ENCODE measurements at places on chromosomes 16 and 17.

- H3K4me1 ChIP-seq = no peaks in the 10 kb centered on the region
- H3K36me3 ChIP-seq = peaks cover 3% of the 10 kb centered on the region
- no peak for DNase-seq
- no peak overlapping the region for H3K27ac ChIP-seq
- no peaks in the 10 kb centered on the region for H3K27me3 ChIP-seq
- H3K4me3 ChIP-seq = no peak overlapping the region
Measured at GRCh38 chr16:68190081-68190480, 45.8 kb downstream of the ESRP2 start.

DNA sequence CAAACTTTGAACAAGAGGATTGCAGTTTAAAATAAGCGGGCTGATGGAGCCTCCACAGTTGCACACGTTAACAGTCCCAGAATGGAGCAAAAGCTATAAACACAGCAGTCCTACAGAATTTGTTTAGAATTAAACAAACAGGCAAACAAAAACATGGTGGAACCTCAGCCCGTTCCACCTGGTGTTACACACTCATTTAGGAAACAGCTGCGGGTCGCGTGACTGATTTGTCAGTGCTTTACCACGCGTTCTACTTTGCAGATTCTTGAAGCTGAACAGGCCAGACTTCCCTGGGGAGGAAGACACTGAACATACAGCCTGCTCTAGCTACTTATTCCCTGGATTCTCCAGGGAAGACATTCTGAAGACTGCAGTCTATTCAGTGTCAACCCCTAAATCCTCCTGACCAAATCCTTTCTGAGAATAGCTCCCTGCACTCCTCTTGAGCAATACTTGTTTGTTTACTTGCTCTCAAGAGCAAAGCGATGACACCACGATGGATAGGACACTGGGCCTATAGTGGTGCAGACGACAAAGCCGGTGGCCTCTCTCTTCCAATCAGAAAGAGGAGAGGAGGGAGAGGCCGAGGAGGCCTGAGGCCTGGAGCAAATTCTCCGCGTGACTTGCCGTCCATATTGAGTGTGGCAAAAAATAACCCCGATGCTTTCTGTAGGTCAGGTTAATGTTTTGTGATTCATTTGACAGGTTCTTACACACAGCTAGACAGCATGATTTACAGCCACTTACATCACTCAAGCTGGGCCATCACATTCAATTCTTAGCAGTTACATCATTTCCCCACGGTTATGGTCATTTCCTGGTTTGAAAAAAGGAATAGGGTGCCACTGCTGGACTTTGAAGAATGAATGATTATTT, 4.0 kb upstream of the MAP1LC3B start:
- peak; percentile 94 for DNase-seq
- H3K27ac ChIP-seq = peak overlapping the region; percentile 68
- no peaks in the 10 kb centered on the region for H3K27me3 ChIP-seq
- no peaks in the 10 kb centered on the region for H3K36me3 ChIP-seq
- peak overlapping the region; percentile 15 for H3K4me3 ChIP-seq
- H3K4me1 ChIP-seq = peaks cover 20% of the 10 kb centered on the region

DNA sequence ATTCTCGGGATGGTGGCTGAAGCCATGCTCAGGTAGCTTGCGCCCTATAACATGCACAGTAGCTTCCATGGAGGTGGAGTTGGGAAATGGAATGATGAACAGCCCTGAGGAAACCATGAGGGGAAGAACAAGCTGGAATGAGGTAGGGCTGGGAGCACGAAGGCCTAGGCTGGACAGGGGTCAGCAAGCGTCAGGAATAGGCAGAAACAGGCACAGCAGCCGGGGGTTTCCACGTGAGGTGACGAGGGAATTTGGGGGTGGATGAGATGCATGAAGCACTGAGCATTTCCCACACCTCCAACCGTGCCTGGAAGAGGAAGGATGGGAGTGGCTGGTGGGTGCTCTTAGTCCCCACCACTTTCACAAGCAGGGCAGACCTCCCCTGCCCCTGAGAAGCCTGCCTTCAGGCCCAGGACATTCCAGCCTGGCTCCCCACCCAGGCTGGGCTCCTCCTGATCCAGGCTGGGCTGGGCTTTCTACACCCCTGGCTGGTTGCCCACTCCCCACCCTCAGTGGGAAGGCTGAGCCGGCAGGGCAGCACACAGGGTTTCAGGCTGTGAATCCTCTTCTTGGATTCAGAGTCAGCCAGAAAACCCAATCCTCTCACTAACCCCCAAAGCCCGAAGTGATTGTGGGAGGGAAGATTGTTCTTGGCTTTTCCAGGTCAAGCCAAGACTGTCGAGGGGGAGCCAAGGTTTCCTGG, 21.9 kb downstream of the PLEKHG4 start:
- H3K27me3 ChIP-seq = peaks cover 23% of the 10 kb centered on the region
- no peaks in the 10 kb centered on the region for H3K36me3 ChIP-seq
- no peak overlapping the region for H3K4me3 ChIP-seq
- H3K27ac ChIP-seq = no peak overlapping the region
- H3K4me1 ChIP-seq = no peaks in the 10 kb centered on the region
- no peak for DNase-seq

GRCh38 chr16:69399361-69399760, 13.6 kb upstream of the TERF2 start:
- H3K4me3 ChIP-seq = no peak overlapping the region
- H3K27ac ChIP-seq = no peak overlapping the region
- H3K4me1 ChIP-seq = no peaks in the 10 kb centered on the region
- peaks cover 3% of the 10 kb centered on the region for H3K27me3 ChIP-seq

DNA sequence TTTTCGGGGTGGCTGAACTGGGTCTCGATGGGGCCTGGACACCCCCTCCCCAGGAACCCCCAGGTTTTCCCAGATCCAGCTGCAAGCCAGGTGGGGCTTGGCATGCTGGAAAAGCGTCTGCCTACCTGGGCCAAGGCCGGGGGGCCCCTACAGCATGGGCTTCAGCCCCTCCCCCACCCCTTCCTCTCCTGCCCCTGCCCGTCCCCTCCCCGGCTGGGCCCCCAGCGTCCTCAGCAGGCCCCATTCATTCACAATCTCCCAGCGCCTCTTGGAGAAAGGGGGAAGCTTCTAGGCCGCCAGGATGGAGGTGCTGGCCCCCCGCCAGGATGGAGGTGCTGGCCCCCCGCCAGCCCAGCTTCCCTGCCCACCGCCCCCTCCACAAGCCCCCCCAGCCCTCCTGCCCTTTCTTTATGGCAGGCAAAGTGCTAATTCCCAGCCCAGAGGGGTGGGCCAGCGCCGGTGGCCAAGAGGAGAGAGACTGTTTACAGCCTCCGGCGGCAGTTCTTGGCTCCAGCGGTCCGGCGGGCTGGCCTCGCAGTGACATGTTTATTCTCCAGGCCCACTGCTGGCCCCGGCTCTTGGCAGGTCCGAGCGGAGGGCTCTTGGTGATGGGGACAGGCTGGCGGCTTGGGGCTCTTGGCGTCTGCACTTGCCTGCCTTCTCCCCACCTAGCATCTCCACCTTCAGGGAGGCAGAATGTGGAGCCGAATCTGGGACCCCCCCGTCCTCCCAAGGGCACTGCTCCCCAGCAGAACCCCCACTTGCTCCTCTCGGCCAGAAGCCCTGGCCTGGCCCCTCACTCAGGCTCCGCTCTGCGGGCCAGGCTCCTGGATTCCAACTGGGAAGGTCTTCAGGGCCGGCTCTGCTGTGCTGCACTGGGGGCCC, 94.4 kb upstream of the CIBAR2 start:
- H3K36me3 ChIP-seq = no peaks in the 10 kb centered on the region
- no peak for DNase-seq
- no peak overlapping the region for H3K4me3 ChIP-seq
- H3K4me1 ChIP-seq = no peaks in the 10 kb centered on the region
- H3K27me3 ChIP-seq = peaks cover 26% of the 10 kb centered on the region

All from T-cell (primary cell).